ENCODE measurements at places on chromosomes 3 and 15.

DNA sequence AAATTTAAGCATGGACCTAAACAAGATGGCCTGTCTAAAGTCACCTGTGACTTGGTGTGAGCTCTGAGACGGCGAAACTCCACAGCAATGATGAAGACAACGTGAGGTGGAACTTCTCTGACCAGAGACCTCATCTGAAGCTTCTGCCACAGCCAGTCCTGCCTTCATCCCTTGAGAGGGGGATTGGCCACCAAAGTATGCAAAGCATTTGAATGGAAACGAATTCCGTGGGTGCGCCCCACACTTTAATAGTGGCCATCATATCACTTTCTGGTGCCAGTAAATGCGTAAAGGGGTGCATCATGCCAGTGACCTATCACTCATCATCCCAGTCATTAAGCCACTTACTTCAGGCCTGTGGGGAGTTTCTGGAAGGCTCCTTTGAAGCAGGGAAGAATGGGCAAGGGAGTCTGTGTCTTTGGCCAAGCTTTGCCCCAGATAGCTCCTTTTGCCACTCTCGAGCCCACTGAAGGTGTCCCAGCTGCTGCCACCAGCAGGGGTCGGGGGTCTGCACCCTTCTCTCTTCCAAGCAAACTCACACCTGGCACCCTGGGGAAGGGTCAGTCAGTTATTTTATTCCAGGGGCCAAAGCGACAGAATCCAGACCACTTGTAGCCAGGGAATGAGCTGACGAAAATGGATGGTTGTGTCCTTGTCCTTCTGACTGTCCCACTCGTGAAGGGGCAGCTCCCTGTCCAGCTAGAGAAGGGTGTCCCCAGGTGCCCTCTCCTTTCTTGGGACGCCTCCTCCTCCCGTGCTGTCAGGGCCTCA, 17.7 kb downstream of the MUC20 start:
- no peak for DNase-seq

- DNase-seq, result no peak
These were observed 1053.0 kb downstream of the TUSC7 start for GRCh38 chr3:117762621-117763037.

DNA sequence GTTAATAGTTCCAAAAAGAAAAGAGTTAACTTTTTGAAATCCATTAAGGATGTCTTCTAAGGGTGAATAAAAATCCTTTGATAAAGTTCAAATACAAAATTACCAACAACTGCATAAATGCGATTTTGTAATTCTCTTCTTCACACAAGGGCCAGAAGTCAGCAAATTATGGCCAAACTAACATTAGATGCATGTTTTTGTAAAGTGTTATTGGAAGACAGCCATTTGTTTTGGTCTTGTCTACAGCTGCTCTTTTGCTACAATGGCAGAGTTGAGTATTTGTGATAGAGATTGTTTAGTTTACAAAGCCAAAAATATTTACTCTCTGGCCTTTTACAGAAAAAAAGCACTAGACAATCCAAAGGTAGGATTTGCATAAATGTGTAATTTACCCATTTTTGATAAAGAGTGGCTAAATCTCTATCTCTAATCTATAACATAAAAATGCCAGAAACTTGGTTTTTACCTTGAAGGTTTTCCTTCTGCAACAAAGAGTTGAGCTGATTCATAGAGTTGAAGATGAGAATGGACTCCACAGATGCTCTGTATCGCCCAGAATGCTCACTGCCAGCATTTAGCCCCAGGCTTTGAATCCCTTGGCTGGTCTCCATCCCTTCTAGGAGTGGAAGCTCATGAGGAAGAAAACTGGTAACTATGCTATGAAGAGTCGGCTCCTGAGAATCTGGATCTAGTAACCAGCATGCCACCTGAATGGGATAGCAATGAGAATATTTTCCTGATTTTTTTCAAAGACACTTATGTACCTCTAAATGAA, 64.5 kb downstream of the POLQ start:
- DNase-seq, result no peak

DNA sequence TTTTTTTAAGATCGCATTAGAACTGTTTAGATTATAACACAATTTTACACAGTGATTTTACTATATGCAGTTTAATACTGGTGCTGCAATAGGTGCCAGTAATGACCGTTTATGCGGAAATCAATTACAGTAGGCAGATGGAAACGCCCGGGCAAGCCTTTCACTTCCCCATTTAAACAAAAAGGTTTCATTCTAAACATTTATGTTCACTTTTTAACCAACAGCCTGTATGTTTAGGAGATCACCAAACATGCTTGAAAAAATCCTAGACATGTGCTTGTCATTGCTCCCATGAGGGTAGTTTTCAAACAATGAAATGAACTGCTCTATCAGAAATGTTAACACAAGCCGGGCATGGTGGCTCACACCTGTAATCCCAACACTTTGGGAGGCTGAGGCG, 2.7 kb downstream of the BNIP2 start:
- DNase-seq, result no peak

GRCh38 chr3:134180761-134181160, 69.9 kb downstream of the RYK start:
- DNase-seq, result no peak

- DNase-seq, result no peak
These were observed 43.9 kb downstream of the PPCDC start for GRCh38 chr15:75067123-75067830.

GRCh38 chr3:194381460-194381875, 11.9 kb upstream of the LRRC15 start:
- DNase-seq, result no peak

DNA sequence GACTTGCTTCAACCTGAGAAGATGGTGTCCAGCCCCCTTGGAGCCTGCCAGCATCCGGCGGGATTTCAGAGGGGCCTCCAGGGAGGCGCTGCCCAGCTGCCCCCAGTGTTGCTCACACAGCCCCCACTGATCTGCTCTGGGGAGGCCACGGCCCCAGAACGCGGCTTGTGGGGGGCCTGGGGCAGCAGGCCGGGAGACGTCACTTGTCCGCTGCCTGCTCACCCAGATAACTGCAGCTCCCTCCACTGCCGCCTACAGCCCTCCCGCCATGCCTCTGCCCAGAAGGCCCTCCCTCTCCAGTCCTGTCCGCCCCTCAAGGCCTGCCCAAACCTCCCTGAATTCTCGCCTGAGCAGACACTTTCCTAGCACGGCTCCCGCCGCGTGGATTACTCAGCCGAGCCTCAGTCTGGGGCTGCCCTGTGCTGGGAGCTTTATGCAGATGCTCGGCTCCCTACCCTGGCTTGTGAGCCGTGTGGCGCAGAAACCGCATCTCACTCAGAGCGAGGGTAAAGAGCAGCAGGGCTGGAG, 17.2 kb upstream of the ADIPOQ start:
- peak; percentile 44 for DNase-seq

DNA sequence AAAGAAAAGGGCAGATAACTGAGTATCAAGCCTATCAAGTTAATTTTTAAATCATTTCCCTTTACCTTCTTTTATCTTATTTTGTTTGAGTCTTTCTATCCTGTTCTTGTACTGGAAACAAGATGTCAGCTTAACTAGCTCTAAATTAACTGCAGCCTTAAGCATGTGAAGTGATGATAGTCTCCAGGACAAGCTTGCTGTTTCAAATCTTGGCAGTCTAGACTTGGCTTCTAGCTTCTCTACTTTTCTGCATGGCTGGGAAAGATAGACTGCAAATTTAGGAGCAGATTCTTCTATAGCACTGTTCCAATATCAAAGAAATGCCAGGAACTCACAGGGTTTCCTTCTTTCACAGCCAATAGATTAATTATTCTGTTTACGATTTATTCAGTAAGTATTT, 1034.4 kb downstream of the TUSC7 start:
- DNase-seq, result no peak

DNA sequence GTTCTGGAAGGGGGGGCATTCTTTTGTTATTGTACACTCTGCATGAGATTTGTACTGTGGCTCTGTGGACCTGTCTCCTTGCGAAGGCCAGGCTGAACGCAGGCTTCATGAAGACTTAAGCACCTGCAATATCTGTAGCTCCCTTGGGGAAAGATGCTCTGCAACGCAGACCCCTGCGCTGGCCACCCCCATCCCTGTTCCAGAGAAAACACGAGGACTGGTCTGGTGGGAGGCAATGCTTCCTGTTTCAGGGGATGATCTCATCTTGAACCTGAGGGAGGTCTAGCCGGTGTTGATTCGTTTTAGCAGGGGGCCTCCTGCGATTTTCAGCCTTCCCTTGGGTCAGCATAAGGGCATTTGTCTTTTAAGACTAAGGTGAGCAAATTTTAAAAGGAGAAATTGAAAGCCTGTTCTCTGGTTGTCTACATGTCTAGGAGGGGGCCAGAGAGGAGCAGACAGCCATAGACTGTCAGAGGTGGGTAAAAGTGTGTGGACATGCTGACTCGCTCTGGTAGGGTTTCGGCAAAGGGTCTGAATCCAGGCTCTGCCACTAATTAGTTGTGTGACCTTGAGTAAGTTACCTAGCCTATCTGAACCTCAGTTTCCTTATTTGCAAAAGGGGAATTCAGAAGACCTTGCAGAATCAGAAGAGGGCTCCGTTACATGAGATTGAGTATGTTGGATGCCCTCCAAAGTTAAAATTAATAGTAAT, 80.9 kb upstream of the RASGRF1 start:
- DNase-seq, result no peak

DNA sequence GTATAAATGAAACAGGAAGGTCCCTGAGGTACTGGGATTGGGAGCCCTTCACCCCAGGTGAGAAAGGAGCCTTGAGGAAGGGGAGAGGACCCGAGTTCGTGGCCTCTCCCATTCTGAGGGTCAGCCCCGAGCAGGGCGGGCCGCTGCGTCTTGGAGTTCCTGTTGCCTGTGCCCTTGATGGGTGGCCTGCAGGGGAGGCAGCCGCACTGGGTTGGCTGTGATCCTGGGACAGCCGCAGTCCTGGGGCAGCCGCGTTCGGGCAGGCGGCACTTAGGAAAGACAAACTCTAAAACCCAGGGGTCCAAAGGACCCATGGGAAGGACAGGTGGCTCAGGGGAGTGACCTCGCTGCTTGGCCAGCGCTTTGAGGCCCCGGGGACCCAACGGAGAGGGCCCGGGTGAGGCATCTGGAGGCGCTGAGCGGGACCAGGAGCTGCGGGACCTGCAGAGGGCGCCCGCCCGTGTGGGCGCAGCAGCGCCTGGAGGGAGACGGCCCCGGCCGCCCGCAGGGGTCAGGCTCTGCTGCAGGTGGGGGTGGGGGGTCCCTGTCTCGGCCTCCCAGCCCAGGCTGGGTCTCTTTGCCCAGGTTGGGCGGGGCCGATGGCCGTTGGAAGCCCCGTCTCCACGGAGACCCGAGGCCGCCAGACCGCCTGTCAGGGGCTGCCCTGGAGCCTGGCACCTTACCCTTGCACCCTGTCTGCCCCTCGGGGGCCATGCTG, 65.1 kb downstream of the HMCES start:
- peak; percentile 48 for DNase-seq

GRCh38 chr3:98778383-98778782, 15.2 kb downstream of the ST3GAL6 start:
- no peak for DNase-seq

GRCh38 chr3:110708156-110708555, 363.5 kb upstream of the NECTIN3 start:
- no peak for DNase-seq

- DNase-seq, result no peak
These were observed 449.4 kb upstream of the PROK2 start for GRCh38 chr3:72234391-72234790.

GRCh38 chr15:51132384-51133139, 37.9 kb upstream of the TNFAIP8L3 start:
- DNase-seq, result no peak
